Stimulated activated CD8-positive, alpha-beta memory T cell treated with anti-CD3 and anti-CD28 coated beads, Interleukin-15, amount 100 ng/mL, for 4 hours (primary cell): ENCODE measurements at places on chromosomes 7 and 10.

DNA sequence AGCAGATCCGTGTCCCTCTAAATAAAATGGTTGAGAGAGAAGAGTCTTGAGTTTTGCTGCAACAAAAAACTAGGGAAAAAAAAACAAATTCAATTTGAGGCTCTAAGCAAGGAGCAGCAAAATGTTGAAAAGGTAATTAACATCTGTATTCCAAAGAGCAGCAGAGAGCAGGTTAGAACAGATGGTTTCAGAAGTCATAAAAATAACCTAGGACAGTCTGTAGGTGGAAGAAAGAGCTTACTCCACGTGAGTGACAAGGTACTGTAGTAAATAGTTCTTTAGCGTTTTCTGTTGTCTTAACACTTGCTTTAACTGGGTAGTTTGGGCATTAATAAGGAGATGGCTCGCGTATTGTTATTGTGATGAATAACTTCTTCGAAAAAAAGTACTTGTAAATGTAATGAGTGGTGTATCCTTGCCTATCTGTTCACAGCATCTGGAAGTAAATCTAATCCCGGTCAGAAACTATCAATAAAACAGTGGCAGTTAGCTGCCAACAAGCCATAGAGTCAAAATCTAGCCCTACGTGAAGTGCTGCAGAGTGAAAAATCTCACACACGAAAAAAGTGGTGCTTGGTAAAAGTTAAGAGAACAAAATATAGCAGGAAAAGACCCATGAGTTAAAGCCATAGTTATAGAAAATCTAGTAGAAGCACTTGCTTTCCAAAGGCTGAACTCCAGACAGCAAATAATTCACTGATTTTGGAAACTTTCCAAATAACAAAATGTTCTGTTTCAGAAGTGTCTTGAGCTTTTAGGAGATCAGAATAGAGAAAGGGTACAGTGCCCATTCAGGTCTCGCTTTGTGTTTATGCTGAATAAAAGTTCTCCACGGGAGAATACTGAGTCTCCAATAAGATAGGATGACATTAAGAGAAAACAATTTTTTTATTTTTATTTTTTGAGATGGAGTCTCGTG, 49.3 kb upstream of the PARD3 start:
- DNase-seq = no peak

GRCh38 chr7:108973075-108973474, 403.4 kb downstream of the DNAJB9 start:
- no peak for DNase-seq

DNA sequence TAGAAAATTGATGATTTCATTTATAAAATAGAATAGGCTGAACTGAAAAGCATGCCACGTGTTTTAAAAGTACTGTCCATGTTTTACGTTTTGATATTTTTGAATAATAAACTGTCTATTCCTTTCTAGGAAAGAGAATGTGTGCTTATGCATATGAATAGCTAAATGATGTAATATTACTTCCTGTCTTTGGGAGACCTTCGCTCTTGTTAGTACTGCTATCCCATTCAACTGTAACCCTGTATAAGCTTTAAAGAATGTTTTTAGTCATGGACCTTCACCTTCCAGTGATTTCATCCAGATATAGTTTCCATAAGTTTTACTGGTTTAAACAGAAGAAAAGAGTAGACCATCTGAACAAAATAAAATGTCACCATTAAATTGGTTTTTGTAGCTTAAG, 274.4 kb upstream of the SEMA3A start:
- no peak for DNase-seq

DNA sequence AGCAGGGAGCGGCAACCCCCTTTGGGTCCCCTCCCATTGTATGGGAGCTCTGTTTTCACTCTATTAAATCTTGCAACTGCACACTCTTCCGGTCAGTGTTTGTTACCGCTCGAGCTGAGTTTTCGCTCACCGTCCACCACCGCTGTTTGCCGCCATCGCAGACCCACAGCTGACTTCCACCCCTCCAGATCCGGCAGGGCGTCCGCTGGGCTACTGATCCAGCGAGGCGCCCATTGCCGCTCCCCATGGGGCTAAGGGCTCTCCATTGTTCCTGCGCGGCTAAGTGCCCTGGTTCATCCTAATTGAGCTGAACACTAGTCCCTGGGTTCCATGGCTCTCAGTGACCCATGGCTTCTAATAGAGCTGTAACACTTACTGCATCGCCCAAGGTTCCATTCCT, 115.6 kb upstream of the AUTS2 start:
- no peak for DNase-seq

DNA sequence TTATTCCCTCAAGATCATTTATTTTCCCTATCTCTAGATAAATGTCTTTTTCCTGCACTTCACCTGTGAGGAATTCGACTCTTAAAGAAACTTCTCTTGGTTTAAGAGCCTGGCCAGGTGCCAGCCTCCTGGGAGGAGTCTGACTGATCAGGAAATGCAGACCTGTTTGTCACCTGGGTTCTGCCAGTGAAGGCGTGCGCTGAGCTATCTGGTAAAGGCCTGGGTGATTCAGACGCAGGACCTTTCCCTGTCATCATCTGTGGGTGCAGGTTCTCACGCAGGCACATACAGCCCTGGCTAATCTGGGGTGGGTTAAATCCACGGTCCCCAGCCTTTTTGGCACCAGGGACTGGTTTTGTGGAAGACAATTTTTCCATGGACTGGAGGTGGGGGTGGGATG, 65.3 kb upstream of the AQP1 start:
- no peak for DNase-seq

- DNase-seq = no peak
Measured at GRCh38 chr10:32139223-32140073, 83.2 kb upstream of the KIF5B start.

DNA sequence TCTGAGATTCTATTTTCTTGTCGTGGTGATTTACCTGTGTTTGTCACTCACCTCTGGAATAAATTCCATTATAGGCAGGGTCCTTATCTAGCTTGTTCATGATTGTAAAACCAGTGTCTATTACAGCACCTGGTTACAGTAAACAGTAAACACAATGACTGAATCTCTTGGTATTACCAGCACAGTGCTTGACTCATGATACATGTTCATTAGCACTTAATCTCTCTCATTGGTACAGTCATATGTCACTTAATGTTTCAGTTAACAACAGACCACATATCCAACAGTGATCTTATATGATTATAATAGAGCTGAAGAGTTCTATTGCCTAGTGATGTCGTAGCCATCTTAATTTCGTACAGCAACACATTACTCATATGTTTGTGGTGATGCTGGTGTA, 1.6 kb upstream of the TASOR2 start:
- no peak for DNase-seq
